ENCODE measurements at places on chromosomes 16 and 17.

GRCh38 chr17:77849239-77849638, 109.3 kb upstream of the TNRC6C start:
- DNase-seq = no peak

- DNase-seq = peak; percentile 59
Measured at GRCh38 chr16:22670551-22671041, 143.4 kb upstream of the HS3ST2 start.

GRCh38 chr17:50689251-50689650, 18.5 kb downstream of the ANKRD40 start:
- DNase-seq = no peak

- peak; percentile 38 for DNase-seq
Measured at GRCh38 chr17:36592316-36592715, 637 bp downstream of the DHRS11 start.

DNA sequence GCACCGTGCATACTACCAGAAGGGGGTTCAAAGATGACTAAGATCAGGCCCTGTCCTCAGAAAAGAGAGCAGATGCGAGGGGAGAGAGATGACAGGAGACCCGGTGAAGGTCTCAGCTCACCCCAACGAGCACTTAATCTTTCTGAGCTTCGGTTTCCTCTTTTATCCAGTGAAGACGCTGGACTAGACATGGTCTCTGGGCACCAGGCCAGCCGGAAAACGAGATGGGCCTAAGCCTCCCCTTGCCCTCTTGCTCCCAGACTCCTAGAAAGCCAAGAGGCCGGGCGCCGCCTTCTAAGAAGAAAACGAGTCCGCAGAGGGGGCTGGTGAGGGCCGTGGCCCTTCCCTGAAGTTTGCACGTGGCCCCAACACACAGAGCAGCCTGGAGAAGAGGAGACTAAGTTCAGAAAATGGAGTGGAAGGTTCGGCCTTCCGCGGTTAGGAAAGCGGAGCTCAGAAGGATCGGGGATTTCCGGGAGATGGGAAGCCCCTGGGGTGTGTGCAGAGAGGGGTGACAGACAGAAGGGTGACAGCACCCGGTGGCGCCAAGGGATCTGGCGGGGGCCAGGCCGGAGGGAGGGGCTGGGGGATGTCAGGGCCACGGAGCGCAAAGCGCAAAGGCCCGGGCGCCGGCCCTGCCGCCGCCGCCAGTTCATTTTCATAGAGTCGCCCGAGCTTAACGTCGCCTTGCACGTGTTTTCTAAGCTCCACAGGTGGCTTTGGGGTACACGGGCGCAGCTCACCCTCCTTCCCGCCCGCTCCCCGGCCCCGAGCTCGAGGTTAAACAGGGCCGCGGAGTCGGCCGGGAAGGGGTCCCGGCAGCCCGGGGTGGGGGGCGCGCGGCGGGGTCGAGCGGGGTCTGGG, 42.1 kb upstream of the BHLHA9 start:
- no peak for DNase-seq

DNA sequence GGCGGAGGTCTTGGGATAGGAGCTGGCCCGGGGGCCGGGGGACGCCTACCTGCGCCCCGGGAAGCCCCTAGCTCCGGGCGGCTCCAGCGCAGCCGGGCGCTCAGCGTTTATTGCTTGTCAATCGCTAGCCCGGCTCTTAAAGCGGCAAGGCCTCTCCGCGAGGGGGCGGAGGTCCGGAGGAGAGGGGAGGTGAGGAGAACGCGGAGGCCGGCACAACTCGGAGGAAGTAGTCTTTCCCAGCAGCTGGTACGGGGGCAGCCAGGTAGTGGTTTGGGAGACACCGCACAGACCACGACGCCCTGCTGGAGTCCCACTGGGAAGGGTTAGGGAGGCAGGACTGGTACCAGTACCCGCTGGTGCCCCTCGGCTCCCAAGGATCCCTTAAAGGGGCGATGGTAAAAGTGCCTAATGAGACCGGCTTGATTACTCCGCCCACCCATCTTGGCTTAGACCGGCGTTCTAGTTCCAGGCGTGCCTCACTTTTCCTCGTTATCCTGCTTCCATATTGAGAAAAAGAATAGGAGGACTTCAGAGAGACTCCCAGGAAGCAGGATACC, at the start of gene MPP2:
TSS of gene MPP2 (minus strand) at position 112 of the 557 bp plus-strand sequence. CDS start 3,076 bp downstream, outside the sequence.
- peak; percentile 84 for DNase-seq

GRCh38 chr16:48408688-48409087, 23.5 kb upstream of the SIAH1 start:
- no peak for DNase-seq

GRCh38 chr17:42034059-42034458, 14.2 kb downstream of the NKIRAS2 start:
- no peak for DNase-seq

GRCh38 chr16:78551487-78552085, 452.1 kb downstream of the WWOX start:
- peak; percentile 4 for DNase-seq

DNA sequence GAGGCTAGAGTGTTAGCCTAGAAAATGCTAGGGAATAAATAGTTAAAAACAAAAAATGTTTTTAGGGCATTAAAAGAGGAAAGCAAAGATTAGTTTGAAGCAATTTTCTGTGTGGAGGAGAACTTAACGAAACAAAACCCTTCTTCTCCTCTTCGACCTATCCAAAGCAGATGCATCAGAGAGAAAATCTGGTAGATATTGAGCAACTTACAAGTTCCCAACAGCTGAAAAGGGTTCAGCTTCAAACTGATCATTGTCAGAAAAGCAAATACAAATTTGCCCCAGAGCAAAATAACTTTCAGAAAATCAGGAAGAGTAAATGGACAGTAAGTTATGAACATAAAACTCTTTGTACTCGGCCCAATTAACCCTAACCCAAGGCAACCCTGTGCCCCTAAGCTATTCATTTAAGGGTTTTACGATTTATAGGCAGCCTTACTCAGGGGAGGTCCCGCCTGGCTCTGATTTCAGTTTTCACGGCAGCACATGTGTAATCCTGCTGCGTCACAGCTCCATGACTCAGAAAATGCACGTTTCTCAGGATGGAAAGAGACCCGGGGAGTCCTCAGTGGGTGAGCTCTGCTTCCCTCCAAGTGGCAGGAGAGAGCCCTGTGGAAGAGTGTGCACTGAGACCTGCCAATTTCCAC, 405.7 kb upstream of the SALL1 start:
- DNase-seq = no peak

- DNase-seq = no peak
Measured at GRCh38 chr16:55138298-55138697, 185.7 kb upstream of the IRX6 start.

DNA sequence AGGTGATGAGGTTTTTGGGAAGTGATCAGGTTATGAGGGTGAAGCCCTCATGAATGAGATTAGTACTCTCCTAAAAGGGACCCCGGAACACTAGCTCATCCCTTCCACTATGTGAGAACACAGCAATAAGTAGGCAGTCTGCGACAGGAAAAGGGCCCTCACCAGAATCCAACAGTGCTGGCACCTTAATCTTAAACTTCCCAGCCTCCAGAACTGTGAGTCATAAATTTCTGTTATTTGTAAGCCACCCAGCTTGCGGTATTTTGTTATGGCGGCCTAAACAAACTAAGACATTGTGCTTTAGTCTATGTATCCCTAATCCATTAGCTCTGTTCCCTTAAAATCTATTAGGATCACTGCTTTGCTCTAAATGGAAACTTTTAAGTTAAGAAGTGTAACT, 8.5 kb downstream of the SLFN12 start:
- no peak for DNase-seq

DNA sequence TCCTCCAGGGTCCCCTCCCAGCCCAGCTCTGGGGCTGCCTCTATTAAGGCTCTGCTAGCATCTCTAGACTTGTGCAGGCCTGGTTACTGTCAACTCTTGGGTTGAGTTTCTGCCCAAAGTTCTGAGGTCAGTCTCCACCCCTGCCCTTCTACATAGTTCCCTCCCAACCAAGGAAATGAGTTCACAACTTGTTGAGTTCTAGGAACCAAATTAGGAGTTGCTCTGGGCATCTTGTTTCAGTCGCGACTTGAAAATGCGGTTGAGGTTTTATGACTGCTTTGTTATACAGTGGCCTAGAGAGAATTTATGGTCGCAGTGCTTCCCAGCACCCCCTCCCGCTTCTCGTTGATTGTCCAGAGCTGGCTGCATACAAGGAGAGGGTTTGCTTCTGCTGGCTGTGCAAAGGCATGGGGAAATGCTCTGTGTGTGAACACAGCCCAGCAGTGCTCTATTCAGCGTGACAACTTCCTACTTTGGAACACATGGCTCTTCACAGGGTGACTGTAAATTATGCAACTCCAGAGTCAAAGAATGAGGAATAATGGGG, 20.2 kb downstream of the GNAO1 start:
- DNase-seq = no peak

GRCh38 chr16:84059111-84059510, 16.5 kb upstream of the SLC38A8 start:
- DNase-seq = no peak

Measured in neuronal stem cell (in vitro differentiated cells).